ENCODE measurements at places on chromosomes 5 and 9.
A peak's percentile ranks its signal among the peaks of the same experiment; 100 is the strongest.

GRCh38 chr9:94908583-94909249 lies 182.2 kb downstream of the AOPEP start:
- DNase-seq, result no peak

DNA sequence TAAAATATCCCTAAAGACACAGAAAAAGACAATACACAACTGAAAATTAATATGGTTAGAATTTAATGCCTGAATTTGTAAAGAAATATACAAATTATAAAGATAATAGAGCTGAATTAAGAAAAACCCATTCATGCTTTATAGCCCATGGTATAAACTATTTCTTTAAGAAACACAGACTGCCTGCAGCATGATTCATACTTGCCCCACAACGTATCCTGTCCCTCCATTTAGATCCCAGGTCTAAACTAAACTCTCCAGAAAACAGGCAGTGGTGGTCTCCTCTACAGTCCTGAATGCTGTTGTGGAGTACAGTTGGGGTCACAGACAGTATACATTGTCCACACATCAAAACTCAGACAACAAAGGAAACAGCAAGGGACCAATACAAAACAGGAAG lies 24.8 kb downstream of the IL6ST start:
- no peak for DNase-seq

GRCh38 chr9:107749787-107750444 lies 260.3 kb upstream of the KLF4 start:
- DNase-seq, result no peak

- no peak for DNase-seq
Observed at GRCh38 chr5:78260771-78261170, 33.7 kb downstream of the AP3B1 start.

DNA sequence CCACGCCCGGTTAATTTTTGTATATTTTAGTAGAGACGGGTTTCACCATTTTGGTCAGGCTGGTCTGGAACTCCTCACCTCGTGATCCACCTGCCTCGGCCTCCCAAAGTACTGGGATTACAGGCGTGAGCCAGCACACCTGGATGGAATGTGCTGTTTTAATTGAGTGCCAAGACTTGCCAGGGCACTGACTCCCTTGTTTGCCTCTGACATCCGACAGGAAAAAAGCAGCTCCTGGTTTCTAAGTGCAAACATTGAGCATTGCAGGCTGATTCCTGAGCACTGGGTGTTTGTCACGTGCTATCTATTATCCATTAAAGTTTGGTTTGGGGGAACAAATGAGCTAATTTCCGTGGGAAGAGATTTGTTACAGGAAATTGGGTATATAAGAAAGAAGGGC lies 70.6 kb upstream of the CKMT2 start:
- no peak for DNase-seq

- DNase-seq, result peak; percentile 7
Observed at GRCh38 chr9:112699230-112699629, 18.7 kb downstream of the INIP start.

GRCh38 chr5:96374653-96375052 lies 58.4 kb downstream of the PCSK1 start:
- DNase-seq, result peak; percentile 16

GRCh38 chr5:67100301-67100700 lies 96.3 kb downstream of the CD180 start:
- no peak for DNase-seq

DNA sequence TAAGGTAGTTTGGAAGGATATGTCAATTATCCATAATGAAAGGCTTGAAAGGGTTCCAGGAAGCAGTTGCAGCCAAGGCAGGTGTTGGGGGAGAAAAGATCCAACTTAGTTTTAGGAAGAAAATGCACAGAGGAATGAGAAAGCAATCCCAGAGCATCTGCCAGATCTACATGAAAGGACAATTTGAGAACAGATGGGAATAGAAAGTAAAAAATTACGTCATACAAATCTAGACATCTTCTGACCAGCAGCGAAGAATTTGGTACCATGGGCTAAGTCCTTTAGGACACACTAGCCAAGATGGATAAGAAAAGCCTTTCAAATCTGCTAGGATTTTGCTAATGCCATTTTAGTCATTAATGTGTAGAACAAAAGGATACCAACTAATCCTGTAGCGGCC lies 244.1 kb upstream of the PRR16 start:
- DNase-seq, result no peak

GRCh38 chr9:35682520-35683315 lies 7.0 kb downstream of the TPM2 start:
- no peak for DNase-seq

DNA sequence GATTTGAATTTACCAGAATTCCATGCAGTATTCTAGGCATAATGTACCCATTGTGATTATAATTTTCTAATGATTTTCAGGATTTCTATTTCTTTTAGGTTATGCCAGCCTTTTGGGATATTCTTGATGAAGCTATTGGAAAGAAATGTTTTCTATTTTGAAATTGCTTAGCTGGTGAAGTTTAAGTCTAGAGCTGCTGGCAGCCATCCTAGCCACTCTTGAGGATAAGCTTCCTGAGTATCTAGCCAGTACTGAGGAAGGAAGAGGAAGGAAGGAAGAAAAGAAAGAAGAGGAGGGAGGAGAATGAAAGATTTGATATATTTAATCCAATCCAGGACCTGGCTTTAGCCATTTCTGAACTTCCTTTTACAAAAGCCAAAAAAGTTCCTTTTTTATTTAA lies 142.1 kb upstream of the DAB2 start:
- DNase-seq, result no peak

All from central memory CD4-positive, alpha-beta T cell (primary cell).